ENCODE measurements at places on chromosomes 4 and X. TPM values are rescaled to one million over a fixed set of nuclear protein-coding genes. Genes with fewer than 3 reads are reported as not detected.

NMU gene
- polyA plus RNA-seq, result not detected

CLDN34 gene
- 0.12 TPM for polyA plus RNA-seq

DNA sequence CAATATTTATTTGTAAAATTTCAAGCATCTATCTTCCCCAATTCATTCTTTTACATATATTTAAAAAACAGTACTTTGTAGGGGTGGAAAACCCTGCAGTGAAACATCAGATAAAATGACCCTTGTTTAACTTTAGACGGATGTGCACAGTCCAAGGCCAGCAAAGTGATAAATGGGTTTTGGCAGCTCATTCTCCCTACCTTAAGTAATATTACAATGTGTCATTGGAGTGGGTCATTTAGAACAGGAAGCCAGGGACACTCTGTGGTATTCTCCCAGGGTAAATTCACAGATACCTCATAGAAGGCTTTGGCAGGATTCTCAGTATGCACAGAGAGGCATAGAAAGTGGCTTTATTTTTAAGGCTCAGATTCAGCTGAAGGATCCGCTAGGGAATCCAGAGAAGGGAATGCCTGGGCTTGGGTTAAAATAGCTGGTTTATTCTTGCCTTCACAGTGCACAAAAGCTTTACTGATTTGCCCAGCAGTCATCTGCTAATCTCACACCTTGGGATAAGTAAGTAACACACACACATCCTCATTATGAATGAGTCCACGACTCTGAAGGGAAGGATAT, 206.7 kb downstream of the RASL11B start:
- DNase-seq, result no peak

AMER1 gene
- 0.93 TPM for polyA plus RNA-seq

DNA sequence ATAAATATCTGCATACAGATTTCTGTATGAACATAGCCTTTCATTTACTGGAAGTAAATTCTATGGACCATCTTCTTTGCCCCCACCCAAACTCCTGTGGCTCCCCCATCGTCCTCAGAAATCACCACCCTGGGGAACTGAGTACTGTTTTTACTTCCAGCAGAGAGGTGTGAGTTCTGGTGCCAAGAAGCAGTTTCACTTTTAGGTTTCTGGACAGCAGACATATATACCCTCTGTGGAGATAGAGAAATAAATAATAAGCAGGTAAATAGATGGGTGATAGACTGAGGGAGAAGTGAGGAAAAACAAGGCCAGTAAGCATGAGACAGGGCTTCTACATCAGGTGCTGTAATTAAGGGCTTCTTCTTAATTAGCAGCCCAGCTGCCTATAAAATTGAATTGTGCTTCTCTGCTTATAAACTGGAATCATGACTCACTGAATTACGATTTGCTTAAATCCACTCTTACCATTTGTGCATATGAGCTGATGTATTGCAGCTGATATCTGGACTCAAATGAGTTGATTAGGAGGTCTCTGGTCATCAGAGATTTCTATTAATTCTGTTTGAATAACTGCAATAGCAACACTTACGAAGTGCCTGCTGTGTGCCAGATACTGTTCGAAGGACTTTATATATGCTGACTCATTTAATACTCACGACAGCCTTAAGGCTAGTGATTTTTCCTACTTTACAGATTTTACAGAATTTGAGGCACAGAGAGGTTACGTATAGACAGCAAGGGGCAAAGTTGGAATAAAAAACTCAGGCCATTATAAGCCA, 60.8 kb upstream of the DHX15 start:
- no peak for DNase-seq

CT45A5 gene
- not detected for polyA plus RNA-seq

GRCh38 chrX:151398346-151398745, 1.3 kb downstream of the VMA21 start:
- no peak for DNase-seq

DMRTC1 gene
- polyA plus RNA-seq, result not detected

TCEANC gene
- polyA plus RNA-seq, result 1.7 TPM

GRCh38 chrX:107978071-107978470, 4.1 kb downstream of the TEX13B start:
- no peak for DNase-seq

DNA sequence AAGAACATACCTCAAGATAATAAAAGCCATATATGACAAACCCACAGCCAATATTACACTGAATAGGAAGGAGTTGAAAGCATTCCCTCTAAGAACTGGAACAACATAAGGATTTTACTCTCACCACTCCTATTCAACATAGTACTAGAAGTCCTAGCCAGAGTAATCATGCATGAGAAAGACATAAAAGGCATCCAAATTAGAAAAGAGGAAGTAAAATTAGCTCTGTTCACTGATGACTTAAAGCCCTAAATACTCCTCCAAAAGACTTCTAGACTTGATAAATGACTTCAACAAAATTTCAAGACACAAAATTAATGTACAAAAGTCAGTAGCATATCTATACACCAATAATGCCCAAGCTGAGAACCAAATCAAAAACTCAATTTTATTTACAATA, 235.7 kb downstream of the NKX6-1 start:
- no peak for DNase-seq

- no peak for DNase-seq
Observed at GRCh38 chr4:186739802-186740434, 16.3 kb upstream of the FAT1 start.

AKAP4 gene
- polyA plus RNA-seq, result not detected

DNA sequence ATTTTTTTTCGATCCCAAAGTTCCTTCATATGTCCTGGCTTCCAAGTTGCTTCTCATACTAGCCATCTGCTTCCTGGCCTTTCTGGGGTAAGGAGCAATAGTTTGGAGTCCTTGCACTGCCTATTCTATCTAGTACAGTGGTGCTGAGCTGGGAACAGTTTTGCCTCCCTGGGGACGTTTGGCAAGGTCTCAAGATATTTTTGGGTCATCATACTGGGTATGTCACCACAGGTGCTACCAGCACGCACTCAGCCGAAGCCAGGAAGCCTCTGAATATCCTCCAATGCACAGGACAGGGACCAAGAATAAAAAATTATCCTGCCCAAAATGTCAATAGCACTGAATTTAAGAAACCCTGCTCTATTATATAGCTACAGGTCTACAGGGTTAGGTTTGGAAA, 35.4 kb upstream of the TMSB15B start:
- DNase-seq, result no peak

- no peak for DNase-seq
Observed at GRCh38 chr4:15793506-15794363, 15.6 kb downstream of the CD38 start.

- DNase-seq, result no peak
Observed at GRCh38 chr4:182449186-182449929, 206.2 kb downstream of the TENM3 start.

DNA sequence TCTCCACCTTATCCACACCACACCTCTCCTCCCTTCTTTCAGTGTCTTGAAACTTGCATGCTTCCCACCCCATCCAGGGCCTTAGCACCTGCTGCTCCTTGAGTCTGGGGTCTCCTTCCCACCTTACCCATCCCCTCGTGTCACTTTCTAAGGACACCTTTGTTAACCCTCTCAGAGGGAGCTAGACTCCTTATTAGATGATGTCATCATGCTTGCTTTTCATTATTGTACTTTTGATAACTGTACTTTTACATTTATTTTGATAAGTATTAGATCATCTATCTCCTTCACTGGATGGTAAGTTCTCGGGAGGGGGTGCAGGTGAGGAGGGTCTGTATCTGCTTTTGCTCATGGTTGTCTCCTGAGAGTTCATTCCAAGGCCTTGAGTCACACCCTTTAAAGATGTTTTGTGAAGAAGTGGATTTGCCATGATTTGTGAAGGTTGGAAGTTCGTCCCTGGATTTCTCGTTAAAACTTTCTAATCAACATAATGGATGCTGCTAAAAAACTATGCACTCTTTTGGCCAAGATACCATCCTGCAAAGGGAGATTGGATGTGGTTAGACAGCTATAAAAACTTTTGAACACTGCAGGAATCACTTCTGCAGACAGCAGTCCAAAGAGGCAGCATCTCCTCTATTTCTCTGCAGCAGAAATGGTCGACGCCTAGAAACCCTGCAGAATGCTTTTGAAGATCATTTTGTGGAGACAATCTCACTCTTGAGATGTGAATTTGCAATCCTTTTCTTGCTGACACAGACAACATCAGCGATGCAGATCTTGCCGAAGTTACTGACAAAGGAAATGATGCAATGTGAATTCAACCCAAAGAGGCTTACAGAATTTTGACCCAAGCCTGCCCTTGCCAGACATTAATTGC, 69.6 kb downstream of the ENPP6 start:
- no peak for DNase-seq

- DNase-seq, result no peak
Observed at GRCh38 chr4:154361450-154361849, 130.1 kb downstream of the DCHS2 start.

DNA sequence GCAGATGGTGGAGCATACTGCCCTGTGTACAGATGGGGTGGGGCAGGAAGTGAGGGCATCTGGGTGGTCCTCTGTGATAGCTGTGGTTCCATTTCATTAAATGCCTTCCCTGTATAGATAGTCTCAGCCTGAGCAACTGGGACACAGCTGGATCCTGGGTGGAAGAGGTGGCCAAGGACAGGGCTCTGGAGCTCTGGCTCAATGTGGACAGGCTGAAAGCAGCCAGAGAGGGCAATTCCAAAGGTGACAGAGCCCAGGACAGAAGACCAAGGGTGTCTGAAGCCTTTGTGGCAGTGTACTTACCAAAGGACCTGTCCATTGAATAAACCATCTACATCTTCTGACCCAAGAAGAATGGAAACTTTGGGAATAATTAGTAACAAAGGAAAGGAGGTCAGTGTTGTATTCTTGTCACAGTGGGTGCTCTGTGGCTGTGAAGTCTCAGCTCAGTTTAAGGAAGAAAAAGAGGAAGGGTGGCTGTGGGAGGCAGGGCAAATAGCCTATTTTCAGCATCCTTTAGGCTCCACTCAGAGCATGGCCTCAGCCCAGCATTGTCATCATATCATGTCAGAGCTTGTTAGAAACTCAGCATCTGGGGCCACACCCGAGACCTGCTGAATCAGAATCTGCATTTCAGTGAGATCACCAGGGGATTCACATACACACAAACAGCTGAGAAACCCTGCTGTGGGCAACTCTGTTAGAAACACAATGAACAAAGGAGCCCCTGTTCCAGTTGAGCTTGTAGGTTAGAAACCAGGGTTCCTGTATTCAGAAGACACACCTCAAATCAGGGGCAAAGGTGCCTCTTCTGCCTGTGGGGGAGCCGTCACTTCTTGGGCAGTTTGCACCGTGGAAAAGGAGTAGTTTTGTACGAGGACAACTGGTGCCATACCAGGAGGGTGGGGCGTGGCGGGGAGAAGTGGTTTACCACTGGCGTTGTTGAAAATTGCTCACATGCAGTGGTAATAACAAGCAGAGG, 168.6 kb downstream of the PTTG2 start:
- no peak for DNase-seq

ETDC gene
- polyA plus RNA-seq, result not detected

DNA sequence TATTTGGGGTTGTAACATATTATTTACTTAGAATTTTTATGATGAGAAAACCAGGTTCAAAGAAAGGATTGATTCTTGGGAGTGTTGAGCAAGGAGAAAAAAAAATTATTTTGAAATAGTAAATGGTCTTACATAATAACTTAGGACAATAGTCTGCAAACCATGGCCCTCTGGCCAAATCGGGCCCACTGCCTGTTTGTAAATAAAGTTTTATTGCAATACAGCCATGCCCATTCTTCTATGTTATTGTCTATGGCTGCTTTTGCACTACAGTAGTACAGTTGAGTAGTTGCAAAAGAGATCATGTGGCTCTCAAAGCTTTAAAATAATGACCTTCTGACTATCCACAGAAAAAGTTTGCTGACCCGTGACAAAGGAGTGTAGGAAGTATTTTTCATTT, 63.2 kb upstream of the MCUB start:
- no peak for DNase-seq

S100P gene
- 0.40 TPM for polyA plus RNA-seq

USP17L26 gene
- not detected for polyA plus RNA-seq

DNA sequence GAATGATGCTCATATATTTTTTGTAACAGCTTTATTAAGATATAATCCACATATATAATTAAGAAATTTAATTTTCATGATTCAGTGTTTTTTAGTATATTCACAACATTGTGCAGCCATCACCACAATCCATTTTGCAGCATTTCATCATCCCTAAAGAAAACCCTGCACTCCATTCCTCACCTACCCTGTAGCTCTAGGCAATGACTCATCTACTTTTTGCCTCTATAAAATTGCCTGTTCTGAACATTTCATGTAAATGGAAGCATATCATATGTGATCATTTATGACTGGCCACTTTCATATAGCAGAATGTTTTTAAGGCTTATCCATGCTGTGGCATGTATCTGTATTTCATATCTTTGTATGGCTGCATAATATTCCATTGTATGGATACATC, 339.9 kb downstream of the MAPK10 start:
- DNase-seq, result no peak

- no peak for DNase-seq
Observed at GRCh38 chr4:123744664-123745290, 348.2 kb downstream of the SPRY1 start.

SLC39A8 gene
- polyA plus RNA-seq, result 0.05 TPM

DNA sequence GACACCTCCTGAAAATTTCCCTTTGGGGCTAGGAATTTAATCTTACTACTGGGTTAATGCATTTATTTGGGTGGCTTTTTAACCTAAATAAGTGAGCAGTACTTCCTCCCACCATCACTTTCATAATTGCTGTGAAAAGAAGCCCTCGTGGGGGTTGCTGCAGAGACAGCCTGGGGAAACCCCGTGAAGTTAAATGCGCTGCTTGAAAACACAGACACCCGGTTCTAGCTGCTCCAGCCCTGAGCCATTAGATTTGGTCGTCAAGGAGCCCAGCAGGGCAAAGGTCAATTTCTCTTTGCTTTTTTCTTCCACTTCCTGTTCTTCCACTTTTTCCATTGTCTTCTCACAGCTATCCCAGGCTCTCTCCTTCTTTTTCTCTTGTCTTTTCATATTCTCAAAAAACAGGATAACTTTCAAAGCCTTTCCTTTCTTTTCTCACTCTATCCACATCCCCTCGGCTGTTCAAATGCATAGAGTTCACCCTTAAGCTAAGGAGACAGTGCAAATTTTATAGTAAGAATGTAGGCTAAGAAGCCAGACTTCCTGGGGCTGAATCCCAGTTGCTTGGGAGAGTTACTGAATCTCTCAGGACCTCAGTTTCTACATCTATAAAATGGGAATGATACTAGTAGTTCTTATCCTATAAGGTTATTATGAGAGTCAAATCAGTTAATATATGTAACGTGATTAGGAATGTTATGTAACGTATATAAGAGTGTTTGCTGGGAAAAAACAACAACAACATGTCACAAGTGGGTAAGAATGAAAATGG, 91.5 kb upstream of the ZNF827 start:
- DNase-seq, result no peak

DNA sequence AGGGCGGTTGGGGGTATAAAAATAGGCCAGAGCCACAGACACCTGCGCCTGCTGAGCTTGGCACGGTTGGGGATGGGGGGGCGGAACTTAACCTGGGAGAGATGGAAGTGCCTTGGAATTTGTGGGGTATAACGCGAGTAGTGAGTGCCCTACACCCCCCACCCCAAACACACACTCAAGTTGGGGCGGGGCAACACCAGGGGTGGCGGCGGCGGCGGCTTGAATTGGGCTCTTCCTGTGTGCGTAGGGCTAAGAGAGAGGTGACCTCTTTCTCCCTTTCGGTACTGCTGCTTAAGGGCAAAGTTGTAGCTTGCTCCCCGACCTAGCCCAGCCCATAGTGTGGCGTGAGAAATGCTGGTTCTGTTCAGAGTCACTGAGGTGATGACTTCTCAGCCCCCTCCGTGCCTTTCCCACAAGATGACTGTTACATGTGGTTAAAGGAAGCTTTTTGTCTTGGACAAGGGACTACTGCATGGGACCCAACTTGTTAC, 839 bp downstream of the STK26 start:
- no peak for DNase-seq

AFM gene
- polyA plus RNA-seq, result not detected

FRG2 gene
- not detected for polyA plus RNA-seq

Data from AG04450 (cell line).